Brain (organoid and tissue), 16 donors: ENCODE measurements at places on chromosomes 6 and 20.
A peak's percentile ranks its signal among the peaks of the same experiment; 100 is the strongest.

- DNase-seq = no peak
These were observed 118.2 kb upstream of the RIPOR2 start for GRCh38 chr6:25053875-25054371.

- DNase-seq = no peak
These were observed 18.7 kb downstream of the BPHL start for GRCh38 chr6:3137057-3137777.

DNA sequence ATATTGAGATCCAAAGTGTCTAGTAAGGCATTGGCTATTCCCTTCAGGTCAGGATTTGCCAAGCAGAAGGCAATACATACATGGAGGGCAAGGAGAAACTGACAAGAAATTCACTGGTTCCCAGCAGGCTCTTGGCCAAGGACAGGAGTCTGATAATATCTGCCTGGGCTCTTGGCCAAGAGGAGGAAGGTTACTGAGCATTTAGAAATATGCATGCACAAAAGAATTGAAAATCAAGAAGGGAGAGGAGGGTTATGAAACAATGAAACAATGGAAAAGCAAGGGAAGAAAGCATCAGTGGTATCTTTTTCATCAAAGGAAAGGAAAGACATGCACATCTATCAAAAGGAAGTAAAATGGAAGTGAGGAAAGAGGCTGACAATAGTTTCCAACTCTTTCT is 42.4 kb downstream of the ARHGAP18 start:
- DNase-seq = peak; percentile 50

DNA sequence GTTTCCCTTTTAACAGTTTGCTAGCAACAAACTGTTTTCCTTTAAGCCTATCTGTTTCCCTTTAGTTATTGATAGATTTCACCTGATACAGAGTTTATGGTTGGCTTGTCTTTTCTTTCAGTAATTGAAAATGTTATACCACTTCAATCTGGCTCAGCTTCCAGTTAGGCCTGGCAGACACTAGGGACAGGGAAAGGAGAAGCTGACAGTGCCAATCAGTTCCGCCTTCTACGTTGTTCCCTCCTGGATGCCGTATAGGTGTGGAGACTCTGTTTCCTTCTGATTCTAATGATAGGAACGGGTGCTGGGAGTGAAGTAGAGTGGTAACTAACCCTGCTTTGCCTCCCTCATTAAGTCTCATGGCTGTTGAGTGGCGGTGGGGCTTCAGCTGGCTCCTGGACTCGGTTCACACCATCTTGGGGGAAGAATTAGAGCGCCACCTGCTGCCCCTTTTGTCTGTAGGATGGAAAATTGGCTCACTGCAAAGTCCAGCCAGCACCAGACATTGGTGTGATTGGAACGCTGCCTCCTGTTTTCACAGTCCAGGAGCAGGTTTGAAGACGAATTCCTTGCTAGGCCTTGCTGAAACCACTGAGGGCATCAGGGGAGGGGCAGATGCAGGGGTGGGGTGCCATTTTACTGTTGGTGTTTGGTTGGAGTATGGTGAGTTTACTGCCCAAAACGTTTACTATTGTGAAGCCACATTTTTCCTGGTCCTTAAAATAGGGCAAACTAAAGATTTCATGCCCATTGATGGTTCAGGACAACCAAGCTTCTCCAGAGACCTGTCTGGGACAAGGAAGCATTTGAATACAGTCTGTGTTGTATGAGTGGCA is 1729.5 kb downstream of the GRIK2 start:
- DNase-seq = peak; percentile 39

- no peak for DNase-seq
These were observed 181.6 kb downstream of the CDC5L start for GRCh38 chr6:44569131-44569530.

DNA sequence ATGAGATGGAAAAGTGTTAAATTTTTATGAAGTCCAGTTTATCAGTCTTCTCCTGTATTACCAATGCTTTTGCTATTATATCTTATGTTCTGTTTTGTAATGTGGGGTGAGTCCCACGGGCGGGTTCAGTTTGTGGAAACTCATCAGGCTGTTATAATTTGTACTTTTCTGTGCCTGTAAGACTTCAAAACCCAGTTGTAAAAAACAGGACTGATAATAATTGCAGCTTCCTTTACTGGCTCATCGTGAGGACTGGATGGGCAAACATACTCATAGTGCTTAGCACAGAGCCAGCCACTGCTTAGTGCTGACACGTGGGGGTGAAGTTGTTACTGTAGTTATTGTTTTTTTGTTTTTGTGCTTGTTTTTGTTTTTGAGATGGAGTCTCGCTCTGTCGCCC is 45.6 kb downstream of the TGM2 start:
- no peak for DNase-seq
